ENCODE measurements at places on chromosomes 5 and 9.
A peak's percentile ranks its signal among the peaks of the same experiment; 100 is the strongest.

GRCh38 chr9:15423231-15423985, 732 bp downstream of the SNAPC3 start:
- no peak for DNase-seq

DNA sequence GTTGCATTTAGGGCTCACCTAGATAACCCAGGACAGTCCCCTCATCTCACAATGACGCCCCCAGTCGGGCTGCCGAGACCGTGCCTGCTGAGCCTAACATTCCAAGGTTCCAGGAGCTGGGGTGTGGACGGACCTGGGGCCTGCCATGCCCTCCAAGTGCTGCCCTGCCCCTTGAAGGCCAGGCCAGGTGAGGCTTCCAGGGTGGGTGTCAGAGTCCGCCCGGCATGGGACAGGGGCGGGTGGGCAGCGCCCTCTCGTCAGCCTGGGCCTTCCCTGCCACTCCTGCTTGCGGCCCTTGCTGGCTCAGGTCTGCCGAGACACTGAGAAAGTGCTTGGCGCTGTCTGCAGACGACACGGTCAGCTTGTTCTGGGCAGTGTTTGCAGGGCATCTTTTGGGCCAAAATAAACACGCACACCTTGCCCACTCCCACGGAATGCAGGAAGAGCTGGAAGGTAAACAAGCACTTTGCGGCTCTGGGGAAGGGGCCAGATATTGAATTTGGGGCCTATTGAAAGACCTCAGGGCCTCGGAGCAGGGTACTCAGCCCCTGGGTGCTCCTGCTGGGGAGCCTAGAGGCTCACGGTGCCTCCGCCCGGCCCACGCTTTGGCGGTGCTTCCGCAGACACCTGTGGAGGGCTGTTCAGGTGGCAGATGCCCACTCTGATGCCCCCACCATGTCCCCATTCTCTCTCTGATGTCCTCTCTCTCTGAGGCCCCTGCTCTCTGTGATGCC, 4.2 kb upstream of the SCGB3A1 start:
- no peak for DNase-seq

- no peak for DNase-seq
Observed at GRCh38 chr5:14915291-14915952, 43.8 kb upstream of the ANKH start.

- DNase-seq = no peak
Observed at GRCh38 chr5:156271569-156271968, 55.4 kb upstream of the SGCD start.

DNA sequence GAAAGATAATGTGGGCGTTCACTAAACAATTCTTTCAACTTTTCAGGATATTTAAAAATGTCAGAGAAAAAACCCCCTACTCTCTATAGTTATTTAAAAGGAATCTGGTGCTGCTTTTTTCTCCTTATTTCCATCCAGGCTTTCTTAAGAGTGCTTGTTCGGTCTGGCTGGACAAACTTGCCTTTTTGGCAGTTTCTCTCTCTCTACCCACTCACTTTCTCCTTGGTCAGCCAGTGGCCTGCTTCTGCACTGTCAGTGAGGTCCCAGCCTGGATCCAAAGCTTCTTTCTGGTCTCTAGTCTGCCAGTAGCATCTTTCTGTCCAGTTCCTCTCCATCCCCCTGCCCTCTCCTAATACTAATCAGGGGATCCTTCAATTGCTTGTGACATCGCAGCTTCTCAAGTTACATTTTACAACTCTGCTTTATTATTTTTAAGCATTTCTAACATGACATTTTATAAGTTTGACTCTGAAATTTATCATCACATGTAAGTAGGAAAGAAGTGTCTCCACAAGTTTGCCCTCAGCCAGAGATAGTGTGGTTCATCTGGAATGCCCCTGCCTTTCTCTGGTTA, 50.4 kb downstream of the PIK3R1 start:
- no peak for DNase-seq

DNA sequence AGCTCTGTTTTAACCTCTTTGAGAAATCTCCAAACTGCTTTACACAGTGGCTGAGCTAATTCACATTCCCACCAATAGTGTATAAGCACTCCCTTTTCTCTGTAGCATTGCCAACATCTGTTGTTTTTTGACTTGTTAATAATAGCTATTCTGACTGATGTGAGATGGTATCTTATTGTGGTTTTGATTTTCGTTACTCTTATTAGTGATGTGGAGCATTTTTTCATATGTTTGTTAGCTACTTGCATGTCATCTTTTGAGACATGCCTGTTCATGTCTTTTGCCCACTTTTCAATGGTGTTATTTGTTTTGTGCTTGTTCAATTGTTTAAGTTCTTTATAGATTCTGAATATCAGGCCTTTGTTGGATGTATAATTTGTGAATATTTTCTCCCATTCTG, 225.2 kb upstream of the TRPC7 start:
- no peak for DNase-seq

DNA sequence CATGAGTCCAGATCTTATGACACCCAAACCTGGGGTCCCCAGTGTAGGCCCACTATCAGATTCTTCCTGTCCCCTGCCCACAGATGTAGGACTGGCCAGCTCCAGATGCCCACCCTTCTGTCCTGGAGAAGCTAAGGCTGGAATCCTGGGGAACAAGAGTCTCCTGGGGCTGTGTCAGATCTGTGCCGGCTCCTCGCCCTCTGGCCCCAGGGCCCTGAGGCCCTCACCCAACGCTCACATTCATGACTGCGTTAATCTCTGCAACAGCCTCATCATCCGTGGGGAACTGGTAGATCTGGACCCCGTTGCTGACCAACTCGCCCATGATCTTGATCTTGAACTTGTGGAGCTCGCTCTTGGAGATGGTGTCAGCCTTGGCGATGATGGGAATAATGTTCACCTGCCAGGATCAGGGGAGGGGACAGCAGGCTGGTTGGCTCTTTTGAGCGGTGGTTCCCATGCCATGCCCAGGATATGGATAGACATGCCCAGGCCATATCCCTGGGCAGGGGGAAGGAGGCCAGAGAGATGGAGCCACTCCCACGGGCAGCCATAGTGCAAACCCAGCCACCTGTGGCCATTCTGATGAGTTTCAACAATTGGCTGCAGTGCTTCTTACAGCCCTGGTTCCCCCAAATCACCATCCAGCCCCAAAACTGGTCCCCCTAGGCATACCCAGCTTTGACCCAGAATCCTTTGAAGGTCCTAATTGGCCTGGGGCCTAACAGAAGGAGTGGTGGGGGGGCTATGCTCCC, 14.6 kb downstream of the SEPTIN8 start:
- no peak for DNase-seq

DNA sequence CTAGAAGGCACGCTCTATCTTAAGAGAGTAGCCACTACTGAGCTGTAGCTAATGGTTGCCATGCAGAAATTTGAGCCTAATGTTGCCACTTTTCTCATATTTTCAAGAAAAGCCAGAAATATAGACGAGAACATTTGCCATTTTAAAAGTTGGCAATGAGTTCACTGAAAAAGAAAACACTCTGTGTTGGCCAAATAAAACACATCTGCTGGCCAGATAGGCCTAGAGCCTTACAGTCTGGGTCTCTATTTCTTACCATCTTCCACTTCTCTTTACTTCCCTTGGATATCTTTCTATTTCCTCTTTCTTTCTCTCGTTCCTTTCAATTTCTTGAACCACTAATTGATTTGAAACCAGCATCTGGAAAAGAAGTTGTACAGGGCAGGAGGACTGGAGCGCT, 36.6 kb upstream of the VCAN start:
- DNase-seq = no peak

- peak; percentile 16 for DNase-seq
Observed at GRCh38 chr5:127029581-127030258, 638 bp downstream of the MARCHF3 start.

GRCh38 chr5:77213601-77214000, 3.1 kb downstream of the PDE8B start:
- no peak for DNase-seq

- DNase-seq = no peak
Observed at GRCh38 chr9:76608575-76609273, 149.7 kb downstream of the GCNT1 start.

Measured in CD8-positive, alpha-beta memory T cell (primary cell).